ENCODE measurements at places on chromosomes 2 and 18.

DNA sequence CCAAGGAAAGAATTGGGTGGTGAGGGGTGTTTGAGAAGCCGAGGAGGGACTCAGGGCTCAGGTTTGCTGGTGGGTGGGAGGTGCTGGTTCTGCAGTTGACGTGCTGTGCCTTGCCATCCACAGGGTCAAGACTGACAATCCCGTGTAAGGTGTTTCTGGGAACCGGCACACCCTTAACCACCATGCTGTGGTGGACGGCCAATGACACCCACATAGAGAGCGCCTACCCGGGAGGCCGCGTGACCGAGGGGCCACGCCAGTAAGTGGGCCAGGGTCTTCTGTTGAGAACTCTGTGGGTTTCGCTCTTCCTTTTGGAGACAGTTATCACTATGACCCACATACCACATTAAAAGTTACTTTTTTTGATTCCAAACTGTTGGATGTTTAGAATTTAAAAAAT, 32.6 kb downstream of the IL1R2 start:
- no peak for DNase-seq

GRCh38 chr2:61448229-61448628, 22.7 kb downstream of the USP34 start:
- DNase-seq, result no peak

- DNase-seq, result no peak
Measured at GRCh38 chr18:49368161-49368875, 92.1 kb downstream of the DYM start.

GRCh38 chr2:229297247-229297646, 26.2 kb upstream of the PID1 start:
- DNase-seq, result no peak

GRCh38 chr18:59810183-59810582, 89.6 kb upstream of the PMAIP1 start:
- no peak for DNase-seq

DNA sequence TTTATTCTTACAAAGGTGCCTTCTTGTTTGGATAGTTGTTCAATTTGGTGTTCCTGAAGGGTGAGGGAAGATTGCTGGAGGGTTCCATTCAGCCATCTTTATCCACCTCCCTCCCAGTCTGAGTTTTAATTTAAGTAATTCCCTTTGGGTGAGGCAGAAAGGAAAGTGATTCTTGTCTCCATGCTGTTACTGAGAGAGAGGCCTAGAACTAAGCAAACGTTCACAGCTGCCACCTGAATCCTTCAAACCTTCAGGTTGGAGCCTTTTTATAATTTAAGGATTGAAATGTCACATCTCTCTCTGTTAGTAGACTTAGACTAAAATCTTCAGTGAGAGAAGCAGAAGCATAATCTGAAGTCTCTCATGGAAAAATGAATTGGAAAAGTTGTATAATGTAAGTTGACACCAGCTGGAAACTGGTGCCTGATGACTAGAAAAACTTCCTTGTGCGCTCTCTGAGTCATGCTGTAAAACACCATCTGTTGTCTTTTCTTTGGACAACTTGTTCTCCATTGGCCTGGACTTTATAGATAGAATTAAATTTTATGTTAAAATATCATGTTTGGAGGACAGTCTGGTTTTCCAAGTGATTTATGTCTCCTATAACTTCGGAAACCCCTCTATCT, 14.6 kb downstream of the STRADB start:
- DNase-seq, result no peak

GRCh38 chr2:239856620-239857285, 168.4 kb downstream of the NDUFA10 start:
- DNase-seq, result no peak

All from posterior cingulate gyrus (tissue), 11 donors.